PC-3 (cell line): ENCODE measurements at places on chromosomes 7 and 10. TPM values are rescaled to one million over a fixed set of nuclear protein-coding genes. Genes with fewer than 3 reads are reported as not detected.

DNA sequence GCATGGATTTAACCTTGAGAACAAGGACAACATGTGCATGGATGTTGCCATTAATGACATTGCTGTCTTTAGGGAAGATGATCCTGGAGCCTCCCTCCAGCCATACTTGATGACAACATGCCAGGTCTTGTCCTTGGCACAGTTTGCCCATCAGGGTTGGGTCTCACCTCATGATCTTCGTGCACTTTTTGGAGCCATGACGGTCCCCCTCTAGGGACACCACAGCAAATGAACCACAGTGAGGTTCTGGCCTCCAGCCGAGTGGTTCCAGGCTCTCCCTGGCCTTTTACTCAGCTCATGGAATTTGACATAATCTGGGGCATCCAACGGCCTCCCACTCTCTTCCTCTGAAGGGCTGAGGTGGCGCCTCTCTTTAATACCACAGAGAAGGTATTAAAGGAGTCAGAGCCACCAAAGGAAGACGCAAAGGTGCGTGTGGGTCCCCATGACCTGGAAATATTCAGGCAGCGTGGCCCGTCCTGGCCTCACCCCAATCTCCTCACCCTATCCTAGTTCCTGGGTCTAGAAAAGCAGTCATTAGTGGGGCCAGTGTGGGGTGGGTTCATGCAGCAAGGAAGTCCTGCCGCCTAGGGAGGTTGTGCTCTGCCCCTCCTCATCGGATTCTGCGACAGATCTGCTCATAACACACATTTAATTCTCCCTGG, 184.8 kb downstream of the CXCL12 start:
- H3K4me1 ChIP-seq = peaks cover 4% of the 10 kb centered on the region; the same call in 1 of the 2 replicates
- no peaks in the 10 kb centered on the region for H3K36me3 ChIP-seq
- DNase-seq = no peak
- no peak overlapping the region for H3K4me3 ChIP-seq

DNA sequence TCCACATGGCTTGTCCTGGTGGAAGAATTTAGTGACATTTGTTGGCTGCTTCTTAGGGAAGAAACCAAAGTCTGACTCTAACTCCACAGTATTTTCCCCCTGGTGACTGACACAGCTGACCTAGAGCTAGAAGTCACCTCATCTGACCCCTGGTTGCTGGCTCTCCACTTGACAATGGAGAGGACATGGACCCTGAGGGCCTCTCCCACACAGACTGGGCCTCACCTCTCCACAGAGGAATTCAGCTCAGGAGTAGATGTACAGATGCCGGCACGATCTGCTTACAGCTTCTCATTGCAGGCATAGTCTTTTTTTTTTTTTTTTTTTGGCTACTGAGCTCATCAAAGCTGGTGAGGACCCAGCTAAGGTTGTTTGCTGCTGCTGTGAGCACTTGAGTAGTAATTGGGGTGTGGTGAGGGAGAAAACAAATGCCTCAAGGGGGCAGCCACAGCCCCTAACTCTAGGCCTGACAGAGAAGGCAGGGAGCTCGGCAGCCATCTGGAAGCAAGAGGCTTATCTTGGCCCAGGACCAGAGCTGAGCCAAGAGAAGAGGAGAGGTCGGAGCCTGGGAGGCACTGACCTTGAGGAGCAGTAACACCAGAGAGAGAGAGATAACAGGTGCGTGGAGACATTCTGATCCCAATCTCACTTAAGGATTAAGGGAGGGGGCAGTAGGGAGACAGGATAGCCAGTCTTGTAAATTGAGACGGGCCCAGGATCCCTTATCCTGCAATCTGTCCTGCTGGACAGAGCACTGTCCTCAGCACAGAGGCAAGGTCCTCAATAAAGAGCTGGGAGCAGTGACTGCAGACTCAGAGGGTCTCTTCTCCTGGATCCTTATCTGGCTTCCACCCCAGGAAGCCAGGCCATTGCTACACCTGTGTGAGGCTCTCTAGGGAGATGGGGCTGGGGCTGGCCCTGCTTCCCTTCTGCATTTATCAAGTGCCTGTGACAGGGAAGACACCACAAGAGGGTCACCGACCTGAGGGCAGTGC, 9.4 kb downstream of the PRSS58 start:
- H3K4me1 ChIP-seq = no peaks in the 10 kb centered on the region
- peaks cover 72% of the 10 kb centered on the region for H3K27me3 ChIP-seq
- H3K27ac ChIP-seq = no peak overlapping the region

GRCh38 chr7:14978687-14979086, 76.1 kb upstream of the DGKB start:
- no peak overlapping the region for H3K4me3 ChIP-seq
- no peaks in the 10 kb centered on the region for H3K36me3 ChIP-seq
- no peaks in the 10 kb centered on the region for H3K27me3 ChIP-seq
- no peaks in the 10 kb centered on the region for H3K4me1 ChIP-seq
- DNase-seq = no peak

DNA sequence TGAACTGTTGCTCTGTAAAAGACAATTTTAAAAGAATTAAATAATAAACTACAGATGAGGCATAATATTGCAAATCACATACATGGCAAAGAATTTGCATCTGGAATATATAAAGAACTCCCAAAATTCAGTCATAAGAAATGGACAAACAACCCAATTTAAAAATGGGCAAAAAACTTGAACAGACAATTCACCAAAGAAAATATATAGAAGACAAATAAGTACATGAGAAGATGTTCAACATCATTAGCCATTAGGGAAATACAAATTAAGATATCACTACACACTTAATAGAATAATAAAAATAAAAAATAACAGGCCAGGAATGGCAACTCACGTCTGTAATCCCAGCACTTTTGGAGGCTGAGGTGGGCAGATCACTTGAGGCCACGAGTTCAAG, 22.0 kb upstream of the TNPO3 start:
- H3K27ac ChIP-seq = no peak overlapping the region
- H3K4me1 ChIP-seq = no peaks in the 10 kb centered on the region
- H3K4me3 ChIP-seq = no peak overlapping the region
- no peaks in the 10 kb centered on the region for H3K36me3 ChIP-seq
- H3K27me3 ChIP-seq = no peaks in the 10 kb centered on the region

DNA sequence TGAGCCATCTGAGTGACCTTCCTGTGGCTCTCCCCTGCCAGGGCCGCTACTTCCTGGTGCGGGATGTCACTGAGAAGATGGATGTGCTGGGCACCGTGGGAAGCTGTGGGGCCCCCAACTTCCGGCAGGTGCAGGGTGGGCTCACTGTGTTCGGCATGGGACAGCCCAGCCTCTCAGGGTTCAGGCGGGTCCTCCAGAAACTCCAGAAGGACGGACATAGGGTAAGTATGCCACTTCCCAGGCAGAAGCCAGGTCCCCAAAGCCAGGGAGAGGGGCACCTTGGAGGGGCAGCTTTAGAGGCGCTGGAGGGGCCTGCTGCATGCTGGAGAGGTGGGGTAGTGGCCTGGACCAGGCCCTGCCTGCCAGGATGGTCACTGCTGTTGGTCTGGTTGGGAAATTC, 51.3 kb downstream of the PALD1 start:
- no peaks in the 10 kb centered on the region for H3K4me1 ChIP-seq
- no peaks in the 10 kb centered on the region for H3K27me3 ChIP-seq
- H3K4me3 ChIP-seq = no peak overlapping the region
- DNase-seq = no peak
- no peaks in the 10 kb centered on the region for H3K36me3 ChIP-seq

GRCh38 chr7:68176974-68177373, 1180.3 kb downstream of the TYW1 start:
- DNase-seq = peak; percentile 48
- H3K36me3 ChIP-seq = no peaks in the 10 kb centered on the region
- H3K4me3 ChIP-seq = no peak overlapping the region
- H3K27ac ChIP-seq = no peak overlapping the region
- no peaks in the 10 kb centered on the region for H3K4me1 ChIP-seq

- no peak overlapping the region for H3K27ac ChIP-seq
- no peaks in the 10 kb centered on the region for H3K36me3 ChIP-seq
- no peak for DNase-seq
- no peaks in the 10 kb centered on the region for H3K27me3 ChIP-seq
- H3K4me1 ChIP-seq = no peaks in the 10 kb centered on the region
Observed at GRCh38 chr7:94921911-94922310, 14.5 kb downstream of the PPP1R9A start.

DNA sequence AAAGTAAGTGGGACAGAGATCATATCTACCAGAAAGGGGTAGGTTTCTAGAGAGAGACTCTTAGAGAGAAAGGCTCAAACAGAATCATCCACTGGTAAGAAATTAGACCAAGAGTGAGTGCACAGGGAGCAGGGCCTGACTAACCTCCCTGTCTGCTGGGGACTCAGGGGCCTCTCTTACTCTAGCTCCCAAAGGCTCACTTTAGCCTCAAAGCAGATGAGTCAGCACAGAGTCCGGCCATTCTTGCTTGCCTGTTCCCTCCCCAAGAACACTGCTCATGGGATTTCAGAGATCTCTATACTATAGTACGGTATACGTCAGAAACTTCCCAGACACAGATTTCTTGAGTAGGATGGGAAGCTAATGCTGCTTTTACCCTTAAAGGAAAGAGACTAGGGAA, 32.7 kb downstream of the RBM28 start:
- no peaks in the 10 kb centered on the region for H3K27me3 ChIP-seq
- peaks cover 77% of the 10 kb centered on the region for H3K36me3 ChIP-seq
- H3K4me3 ChIP-seq = no peak overlapping the region
- H3K4me1 ChIP-seq = no peaks in the 10 kb centered on the region

ADAM8 gene
- total RNA-seq = 113 and 147 TPM in 2 replicates

CCL24 gene
- not detected in 2 replicates for total RNA-seq
